ENCODE measurements at places on chromosomes 1 and 21.

GRCh38 chr1:180888870-180889269 lies 23.8 kb upstream of the KIAA1614 start:
- DNase-seq, result no peak

DNA sequence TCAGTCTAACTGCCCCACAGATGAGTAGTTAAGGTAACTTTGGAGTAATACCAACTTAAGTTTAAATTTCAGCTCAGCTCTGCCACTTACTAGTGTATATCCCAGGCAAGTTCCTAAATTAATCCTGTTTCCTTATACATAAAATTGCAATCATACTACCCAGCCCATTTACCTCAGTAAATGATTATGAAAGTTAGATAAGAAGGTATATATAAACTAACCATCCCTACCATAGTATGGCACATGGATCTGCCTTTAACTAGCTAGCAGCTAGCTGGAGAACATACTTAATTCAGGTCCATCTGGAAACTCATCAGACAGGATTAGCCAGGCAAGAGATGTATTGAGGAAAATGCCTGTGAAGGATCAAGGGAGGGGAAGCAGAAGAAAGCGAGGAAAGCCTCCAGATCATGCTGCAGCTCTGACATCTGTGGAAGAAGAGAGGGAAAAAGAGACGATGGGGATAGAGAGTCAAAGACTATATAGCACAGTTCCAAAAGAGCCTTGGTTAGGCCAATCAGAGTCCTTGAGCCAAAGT lies 8.0 kb upstream of the JAK1 start:
- no peak for DNase-seq

DNA sequence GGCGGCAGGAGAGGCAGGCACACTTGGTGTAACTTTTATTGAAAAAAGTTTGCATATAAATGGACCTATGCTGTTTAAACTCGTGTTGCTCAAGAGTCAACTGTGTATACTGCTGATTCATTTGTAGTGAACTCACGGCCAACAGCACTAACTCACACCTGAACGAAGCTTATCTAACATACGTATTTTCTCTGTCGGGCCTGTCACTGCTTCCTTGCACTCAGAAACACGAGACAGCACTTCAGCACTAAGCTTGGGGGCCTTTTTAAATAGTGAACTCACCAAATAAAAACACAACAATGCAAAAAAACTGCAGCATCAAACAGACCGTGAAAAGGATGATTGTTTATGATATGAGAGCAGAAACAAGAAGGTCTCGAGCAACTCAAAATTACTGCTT lies 58.9 kb upstream of the NEK2 start:
- no peak for DNase-seq

DNA sequence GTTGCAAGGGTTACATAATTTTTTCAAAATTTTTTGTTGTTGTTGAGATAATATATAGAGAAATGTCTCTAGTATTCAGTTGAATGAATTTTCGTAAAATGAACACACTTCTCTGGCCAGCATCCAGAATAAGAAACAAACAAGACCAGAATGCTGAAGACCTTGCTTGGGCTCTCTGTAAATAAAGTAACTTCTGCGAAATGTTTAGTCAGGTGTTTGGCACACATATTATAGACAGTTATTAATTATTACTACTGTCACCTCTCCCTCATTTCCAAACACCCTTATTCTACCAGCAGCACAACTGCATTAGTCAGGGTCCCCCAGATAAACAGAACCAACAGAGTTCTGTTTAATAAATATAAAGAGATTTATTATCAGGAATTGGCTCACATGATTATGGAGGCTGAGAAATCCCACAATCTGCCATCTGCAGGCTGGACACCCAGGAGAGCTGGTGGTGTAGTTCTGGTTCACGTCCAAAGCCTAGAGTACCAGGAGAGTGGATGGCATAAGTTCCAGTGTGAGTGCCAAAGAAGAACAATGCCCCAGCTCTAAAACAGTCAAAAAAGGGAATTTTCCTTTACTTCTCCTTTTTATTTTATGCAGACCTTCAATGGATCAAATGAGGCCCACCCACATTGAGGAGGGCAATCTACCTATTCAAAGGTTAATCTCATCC lies 44.1 kb upstream of the KCND3 start:
- no peak for DNase-seq

GRCh38 chr21:18493422-18493821 lies 89.8 kb upstream of the TMPRSS15 start:
- no peak for DNase-seq

DNA sequence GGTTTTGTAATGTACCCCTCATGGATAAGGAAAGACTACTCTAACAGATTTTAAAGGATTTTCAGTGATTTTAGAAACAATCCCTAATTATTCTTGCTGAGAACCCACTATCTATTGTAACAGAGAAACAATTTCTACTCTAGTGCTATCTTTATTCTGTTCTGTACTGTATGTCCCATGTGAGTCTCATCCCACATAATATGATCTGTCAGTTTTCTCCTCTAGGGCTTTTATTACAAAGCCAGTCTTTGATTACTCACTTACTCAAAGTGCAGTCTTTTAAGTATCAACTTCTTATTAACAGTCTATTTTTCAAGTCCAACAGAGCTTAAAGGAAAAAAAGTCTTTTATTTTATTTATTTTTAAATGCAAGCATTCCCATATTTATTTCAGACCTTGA lies 54.8 kb downstream of the CTH start:
- no peak for DNase-seq

GRCh38 chr1:23150742-23151141 lies 17.9 kb downstream of the LUZP1 start:
- no peak for DNase-seq

DNA sequence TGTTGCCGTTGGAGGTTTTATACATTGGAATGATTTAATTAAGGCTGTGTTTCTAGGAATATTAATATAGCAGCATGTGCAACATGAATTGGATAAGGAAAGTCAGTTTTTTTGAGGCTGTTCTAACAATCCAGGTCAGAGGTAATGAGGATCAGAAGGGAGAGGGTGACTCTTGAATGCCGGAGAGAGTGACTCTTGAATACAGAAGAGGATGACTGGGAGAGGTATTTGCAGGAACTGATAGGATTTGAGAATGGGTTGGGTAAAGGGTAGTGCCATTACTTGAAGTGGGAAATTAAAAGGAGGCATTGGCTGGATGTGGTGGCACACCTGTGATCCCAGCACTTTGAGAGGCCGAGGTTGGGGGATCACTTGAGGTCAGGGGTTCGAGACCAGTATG lies 55.6 kb upstream of the MACF1 start:
- DNase-seq, result no peak

DNA sequence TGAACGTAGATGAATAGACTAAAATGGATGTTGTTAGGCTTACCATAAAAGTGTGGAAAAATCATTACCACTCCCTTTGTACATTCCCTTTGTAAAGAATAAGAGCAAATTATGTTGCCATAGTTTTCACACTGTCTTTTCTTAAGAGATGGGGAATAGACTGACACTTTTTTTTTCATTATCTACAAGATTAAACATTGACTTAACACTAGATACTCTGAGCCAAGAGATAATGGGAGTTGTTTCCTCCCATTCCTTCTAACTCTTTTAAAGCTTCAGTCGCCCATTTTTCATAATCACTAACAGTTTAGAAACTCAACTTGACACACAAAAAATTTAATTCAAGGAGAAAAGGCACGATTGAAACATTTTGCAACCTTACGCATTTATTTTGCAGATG lies 10.1 kb downstream of the AIDA start:
- no peak for DNase-seq

DNA sequence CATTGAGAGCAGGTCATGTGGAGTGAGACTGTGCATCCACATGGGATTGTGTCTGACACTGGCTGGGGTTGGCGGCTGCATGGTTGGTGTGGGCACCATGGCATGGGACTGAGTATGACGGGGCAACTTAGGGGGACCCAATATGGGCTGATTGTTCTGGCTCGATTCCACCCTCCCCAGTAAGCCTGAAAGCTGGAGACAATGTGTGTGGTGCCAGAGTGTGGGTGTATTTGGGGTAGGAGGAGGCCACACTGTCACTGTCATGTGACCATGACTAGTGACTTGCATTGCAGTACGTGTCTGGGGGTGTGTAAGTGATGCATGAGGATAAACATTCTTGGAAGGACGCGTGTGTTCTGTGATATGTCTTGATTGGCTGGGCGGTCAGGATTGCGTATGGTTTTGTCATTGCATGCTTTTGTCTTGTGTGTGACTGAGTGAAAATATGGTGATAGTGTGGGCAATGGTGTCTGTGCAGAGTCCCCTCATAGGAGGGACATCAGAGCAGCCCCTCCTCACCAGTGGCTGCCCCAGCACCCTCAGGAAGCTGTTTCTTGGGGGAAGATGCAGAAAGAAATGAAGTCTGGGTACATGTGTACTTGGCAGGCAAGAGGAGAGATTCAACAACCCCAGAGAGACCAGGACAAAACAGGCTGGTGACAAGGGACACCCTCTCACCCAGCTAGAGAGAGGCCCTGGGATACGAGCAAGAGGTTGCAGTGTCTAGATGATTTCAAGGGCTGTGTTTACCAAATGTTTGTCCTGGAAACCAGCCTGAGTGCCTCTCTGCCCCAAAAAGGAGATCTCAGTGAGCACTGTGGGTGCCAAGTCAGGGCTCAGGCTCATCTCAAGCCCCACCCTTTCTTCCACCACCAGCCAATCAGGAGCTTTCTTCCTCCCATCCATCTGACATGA lies 36.3 kb downstream of the SDC3 start:
- DNase-seq, result no peak

DNA sequence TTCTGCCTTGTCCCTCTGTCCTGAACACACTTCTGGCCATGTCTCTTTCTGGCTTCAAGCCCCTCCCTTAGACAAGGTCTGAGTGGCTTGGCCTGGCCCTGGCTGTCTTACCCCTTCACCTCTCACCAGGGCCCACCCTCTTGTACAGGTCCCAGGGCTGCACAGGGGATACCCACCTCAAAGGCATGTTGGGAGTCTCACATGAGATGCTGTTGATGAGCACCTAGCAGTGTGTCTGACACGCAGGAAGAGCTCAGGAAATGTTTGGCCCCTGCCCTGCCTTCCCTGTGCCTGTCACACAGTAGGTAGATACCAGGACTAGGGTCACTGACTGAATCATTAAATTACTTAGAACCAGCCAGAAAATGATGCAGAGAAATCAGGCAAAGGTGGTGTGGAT lies 16.6 kb downstream of the ZNF362 start:
- DNase-seq, result no peak

DNA sequence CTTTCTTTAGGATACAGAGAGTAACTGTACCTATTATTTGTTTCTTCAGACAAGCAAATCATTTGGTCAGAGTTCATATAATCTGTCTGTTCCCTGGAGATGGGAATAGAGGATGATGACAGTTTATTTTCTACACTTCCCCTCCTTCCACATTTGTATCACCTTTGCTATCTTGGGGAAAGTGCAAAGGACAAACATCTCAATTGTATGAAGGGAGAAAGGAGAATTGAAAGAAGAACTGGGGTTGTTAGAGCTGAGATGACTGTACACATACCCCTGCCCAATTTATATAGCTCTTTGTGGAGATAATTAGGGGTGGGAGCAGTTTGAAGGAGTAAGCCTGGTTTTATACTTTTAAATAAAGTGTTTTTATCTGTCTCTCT lies 14.0 kb downstream of the POLR3GL start:
- no peak for DNase-seq

DNA sequence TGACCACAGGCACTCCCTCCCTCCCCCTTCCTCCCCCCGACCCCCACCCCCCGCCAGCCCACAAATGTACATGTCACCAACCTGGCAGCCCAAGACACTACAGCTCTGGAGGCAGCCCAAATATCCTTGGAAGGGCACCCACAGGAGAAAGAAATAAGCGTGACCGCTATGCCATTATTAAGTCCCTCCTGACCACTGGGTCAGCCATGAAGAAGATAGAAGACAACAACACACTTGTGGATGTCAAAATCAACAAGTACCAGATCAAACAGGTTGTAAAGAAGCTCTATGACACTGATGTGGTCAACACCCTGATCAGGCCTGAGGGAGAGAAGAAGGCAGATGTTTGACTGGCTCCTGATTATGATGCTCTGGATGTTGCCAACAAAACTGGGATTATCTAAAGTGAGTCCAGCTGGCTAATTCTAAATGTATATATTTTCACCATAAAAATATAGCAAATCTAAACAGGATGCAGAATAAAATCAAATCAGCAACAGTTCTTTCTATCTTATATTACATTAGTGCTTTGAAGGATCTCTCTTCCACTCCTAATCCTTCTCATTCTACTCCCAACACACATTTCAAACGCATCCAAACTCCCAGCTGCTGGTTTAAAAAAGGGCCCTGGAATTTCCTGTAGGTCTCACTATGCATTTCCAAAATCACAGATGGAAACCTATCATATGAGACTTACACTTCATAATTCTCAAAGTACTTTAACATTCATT lies 77.4 kb upstream of the SLFNL1 start:
- DNase-seq, result no peak

DNA sequence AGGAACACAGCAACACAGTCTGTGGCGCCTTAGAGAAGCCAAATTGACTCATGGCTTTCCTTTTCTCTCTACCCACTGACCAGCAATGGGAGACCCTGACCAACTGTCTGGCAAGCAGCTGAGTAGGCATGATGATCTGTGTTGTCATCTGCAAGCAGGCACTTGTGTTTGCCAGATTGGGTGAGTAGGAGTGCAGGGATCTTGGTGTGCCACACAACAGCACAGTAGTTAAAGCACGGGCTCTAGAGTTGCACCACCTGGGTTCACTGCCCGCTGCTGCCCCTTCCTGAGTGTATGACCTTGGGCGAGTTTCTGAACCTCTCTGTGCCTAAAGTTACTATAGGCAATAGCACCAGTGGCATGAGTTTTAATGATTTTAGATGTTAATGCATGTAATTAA lies 95.7 kb upstream of the CD53 start:
- DNase-seq, result no peak

DNA sequence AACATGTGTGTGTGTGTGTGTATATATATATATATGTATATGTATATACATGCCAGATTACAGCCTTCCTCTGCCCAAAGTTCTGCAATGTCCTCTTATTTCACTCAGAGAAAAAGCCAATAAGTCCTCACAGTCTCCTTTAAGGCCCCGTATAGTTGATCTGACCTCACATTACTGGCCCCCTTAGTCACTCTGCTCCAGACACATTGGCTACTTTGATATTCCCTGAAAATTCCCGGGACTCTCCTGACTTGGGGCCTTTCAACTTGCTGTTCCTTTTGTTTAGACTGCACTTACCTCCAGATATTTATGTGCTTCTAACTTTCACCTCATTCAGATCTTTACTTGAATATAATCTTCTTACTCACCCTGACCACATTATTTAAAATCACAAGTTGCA lies 4.2 kb upstream of the BSDC1 start:
- DNase-seq, result no peak

- DNase-seq, result no peak
These were observed 94.7 kb downstream of the DISP1 start for GRCh38 chr1:222909586-222909985.

- DNase-seq, result no peak
These were observed 4.9 kb downstream of the CR2 start for GRCh38 chr1:207459008-207459407.

DNA sequence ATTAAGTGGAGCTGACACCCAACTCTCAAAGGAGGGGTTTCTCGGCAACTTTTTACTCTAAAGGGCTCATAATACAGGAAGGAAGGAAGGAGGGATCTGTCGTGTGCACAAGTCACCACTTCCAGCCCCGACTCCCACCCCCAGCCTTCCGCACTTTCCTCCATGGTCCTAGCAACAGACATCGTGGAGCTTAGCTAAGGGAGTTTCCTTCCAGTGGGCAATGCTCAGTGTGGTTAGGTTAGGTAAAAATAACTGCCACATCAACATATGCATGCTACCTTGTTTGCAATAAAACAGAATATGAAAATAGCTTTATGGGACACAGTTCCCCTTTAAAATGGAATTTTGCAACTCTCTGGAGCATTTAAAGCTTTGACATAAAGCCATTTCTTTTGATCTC lies 35.2 kb downstream of the KANK4 start:
- DNase-seq, result no peak

GRCh38 chr1:89068291-89068690 lies 3.3 kb upstream of the GBP1 start:
- no peak for DNase-seq

Data from stimulated activated CD4-positive, alpha-beta T cell treated with anti-CD3 and anti-CD28 coated beads, Interleukin-15, amount 100 ng/mL, for 48 hours (primary cell).